ENCODE measurements at places on chromosomes 6 and 20.

- no peak for DNase-seq
These were observed 73.5 kb downstream of the CD24 start for GRCh38 chr6:106901062-106901461.

DNA sequence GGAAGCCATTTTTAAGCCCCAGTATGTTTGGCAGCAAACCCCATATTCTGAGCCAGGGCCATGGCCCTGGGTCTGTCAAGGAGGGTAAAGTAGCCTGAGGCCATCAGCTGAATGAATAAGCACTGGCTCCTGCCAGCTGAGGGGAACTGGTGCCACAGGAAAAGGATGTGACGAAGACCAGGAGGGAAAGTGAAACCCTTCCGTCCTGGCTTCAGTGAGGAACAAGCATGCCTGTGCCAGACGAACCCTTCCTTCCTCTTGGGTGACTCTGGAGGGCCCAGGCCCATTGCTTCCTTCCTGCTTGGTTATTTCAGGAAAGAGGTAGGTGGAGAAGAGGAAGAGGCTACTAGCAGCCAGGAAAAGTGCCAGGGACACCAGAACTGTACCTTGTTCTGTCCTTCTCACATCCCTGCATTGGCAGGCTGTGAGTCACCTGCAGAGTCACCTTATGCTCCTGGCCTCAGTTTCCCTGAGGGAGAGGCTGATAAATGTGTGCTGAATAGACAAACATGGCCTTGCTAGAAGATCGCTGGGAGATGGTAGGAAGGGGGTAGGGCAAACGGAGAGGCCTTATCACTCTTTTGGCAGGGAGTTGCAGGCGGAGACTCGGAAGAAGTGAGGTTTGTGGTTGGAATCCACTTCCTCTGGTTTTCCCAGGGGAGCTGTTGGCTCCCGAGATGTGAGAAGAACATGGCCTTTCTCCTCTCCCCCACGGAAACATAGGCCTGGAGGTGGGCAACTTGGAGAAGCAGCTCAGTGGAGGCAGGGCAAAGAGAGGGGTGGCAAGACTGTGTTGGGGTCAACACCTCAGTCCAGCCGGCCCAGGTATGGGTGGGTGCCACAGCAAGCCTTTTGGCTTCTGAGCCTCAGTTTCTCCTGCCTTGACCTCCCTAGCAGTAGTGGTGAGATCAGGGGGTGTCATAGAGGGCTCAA lies 37.4 kb downstream of the COX4I2 start:
- no peak for DNase-seq

DNA sequence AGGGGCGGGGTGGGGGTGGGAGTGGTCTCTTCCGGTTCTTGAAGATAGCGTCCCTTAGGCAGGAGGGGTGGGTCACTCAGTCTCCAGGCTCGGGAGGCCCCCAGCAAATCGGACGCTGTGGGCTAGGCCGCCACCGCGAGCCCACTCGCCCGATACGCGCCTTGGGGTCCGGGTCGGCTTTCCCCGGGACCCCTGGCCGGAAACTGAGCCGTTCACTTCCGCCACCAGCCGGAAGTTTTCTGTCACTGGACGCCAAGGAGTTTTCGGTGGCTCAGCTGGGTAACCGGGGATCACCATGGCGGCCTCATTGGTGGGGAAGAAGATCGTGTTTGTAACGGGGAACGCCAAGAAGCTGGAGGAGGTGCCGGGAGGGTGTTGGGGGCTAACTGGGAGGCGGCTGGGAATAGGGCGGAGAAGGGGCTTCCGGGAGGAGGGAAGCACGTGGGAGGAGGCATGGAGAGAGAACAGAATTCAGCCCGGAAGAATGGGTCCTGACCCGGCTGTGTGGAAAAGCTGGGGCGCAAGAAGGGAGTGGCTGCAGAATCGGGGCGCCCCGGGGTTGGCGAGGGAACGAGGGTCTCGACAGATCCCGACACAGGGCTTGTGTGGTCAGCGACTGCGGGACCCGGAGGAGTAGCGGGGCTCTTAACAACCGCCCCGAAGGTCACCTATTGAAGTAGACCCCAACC lies at the start of gene ITPA:
Gene ITPA (plus strand): TSS at position 242 of the 689 bp plus-strand sequence. CDS start 54 bp downstream, at position 296.
- DNase-seq, result peak; percentile 44

GRCh38 chr6:159427771-159428170 lies 258.6 kb downstream of the FNDC1 start:
- DNase-seq, result no peak

DNA sequence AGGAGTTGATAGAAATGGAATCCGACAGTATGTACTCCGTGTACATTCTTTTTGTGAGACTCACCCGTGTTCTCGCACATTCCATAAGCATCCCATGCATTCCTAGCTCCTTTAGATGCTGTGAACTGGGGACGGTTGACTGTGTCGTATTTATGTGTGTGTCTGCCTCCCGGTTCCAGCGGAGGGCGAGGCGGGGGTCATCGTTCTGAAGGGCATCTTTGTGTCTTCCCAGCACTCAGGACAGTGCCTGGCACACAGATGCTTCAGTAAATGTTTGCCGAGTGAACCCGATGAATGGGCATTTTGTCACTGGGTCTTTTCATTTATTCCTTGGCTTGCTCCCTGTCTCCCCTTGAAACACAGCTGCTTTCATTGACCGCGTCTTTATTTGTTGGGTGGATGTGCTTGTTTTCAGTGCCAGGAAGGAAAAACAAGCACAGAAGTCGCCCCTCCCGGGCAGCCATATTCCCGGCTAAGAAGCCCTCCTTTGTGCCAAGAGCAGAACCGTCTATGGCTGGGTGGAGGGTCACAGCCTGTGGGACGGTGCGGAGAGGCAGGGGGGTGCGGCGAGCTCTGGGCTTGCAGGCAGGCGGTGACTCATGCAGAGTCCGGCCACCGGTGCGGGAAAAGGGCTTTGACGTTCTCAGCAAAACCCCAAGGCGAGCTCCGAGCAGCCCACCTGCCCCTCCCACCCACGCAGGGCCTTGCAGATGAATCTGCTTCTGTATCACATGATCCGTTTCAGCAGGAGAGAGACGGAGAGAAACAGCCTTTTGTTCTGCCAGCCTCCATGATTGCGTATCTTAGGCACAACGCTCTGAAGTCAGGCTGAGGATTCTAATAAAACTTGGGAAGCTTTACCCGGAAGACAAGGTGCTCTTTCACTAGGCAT lies 11.2 kb upstream of the PSMG4 start:
- no peak for DNase-seq

DNA sequence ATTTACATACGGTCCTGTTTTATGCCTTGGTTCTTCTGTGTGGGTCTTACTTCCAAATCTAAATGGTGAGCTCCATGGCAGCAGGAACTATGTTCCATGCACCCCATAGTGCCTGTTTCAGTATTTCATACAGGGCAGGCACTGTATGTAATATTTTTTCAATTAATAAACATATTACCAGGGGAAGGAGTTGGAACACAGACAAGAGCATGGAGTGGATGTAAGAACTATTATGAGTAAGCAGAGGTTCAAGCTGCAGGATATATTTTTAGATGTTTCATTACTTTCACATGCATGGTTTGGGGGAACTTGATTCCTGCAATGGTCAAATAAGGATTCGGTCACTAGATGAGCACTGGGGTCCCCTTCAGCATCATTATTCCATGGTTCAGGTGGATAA lies 108.3 kb downstream of the KIF13A start:
- no peak for DNase-seq

DNA sequence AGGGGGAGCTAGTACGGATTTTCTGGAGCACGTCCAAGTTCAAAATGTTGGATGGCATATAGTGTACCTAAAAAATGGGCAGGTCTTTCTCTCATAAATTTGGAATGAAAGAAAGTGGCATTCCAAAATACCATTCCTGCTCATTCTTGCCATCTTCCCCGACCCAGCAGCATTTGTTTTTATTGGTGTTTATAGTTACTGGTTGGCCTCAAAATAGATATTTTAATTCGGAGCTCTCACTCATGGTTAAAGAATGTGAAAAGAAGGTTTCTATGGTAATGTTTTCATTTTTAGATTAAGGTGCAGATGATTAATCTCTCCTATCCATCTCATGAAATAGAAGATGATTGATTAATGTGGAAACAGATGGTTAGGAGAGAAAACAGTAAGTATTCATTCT lies 204.5 kb downstream of the HIVEP2 start:
- DNase-seq, result no peak

GRCh38 chr20:12961725-12962124 lies 47.0 kb upstream of the SPTLC3 start:
- no peak for DNase-seq

DNA sequence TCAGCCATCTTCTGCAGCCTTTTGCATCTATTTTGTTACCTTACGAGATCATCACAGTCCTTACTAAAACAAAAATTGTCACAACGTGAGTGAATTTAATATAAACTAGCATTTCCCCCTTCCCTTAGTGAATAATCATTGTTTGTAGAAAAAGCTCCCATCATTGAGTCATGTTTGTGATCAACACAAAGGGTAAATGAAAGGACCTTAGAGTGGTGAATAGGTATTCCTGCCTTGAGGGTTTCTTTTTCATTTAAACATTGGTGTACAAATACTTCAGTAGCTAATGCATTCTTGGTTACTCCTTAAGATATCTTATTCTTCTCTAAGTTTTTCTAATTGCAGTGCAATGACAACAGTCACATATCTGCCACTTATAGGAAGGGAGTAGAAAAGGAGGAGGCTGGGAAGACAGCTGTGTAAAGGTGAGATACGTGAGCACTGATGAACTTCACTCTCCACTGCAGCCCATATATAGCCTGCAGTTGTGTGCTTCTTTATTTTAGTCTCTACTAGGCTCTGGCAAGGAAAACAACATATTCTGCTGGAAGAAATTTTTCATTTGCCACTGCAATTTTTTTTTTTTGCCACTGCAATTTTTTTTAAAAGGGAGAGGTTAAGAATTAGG lies 27.8 kb downstream of the ADGRG6 start:
- no peak for DNase-seq

DNA sequence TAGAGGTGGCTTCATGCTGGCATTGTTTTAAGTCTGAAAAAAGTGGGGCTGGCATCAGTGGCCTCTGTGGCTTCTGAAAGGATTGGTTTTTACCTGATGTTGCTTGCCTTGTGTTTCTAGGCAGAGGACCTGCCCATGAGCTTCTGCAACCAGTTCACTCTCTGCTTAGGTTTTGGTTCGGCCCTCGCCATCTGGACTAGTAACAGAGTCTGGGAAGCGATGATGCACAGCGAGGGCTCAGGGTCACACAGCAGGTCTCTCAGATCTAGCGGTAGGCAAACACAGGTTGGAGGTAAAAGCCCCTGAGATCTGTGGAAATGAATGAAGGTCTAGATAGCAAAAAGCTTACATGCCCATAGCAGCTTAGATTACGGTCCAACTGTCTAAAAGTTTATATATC lies 6.8 kb upstream of the RBL1 start:
- DNase-seq, result no peak

DNA sequence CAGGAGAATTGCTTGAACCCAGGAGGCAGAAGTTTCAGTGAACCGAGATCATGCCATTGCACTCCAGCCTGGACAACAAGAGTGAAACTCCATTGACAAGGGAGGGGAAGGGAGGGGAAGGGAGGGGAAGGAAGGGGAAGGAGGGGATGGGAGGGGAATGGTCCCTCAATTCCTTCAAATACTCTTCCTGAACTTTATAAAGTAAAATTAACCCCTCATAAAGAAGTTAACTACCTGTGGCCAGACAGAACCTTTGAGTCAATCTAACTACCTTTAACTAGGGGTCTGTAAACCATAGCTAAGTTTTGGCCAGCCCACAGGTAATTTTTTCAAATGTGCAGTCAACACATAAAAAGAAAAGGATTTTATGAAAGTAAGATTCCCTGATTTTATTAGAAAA lies 131.0 kb downstream of the ZMYND8 start:
- no peak for DNase-seq

Measured in memory B cell (primary cell).